ENCODE measurements at places on chromosomes 1 and 21. TPM values are rescaled to one million over a fixed set of nuclear protein-coding genes. Genes with fewer than 3 reads are reported as not detected.

CELA2B gene
- total RNA-seq, result not detected

SYPL2 gene
- total RNA-seq, result 33.0 TPM

GJA5 gene
- total RNA-seq, result 11.3 TPM

CDC42 gene
- total RNA-seq, result 151 TPM

SEMA4A gene
- 2.2 TPM for total RNA-seq

TMEM183A gene
- 24.0 TPM for total RNA-seq

DEDD gene
- total RNA-seq, result 29.2 TPM

SH2D5 gene
- not detected for total RNA-seq

SPRR2G gene
- total RNA-seq, result not detected

CELSR2 gene
- total RNA-seq, result 6.5 TPM

RAB42 gene
- total RNA-seq, result 1.6 TPM

GUCA2A gene
- total RNA-seq, result not detected

GRCh38 chr21:33640697-33641351 lies 717 bp downstream of the CRYZL1 start:
- DNase-seq, result no peak

DNA sequence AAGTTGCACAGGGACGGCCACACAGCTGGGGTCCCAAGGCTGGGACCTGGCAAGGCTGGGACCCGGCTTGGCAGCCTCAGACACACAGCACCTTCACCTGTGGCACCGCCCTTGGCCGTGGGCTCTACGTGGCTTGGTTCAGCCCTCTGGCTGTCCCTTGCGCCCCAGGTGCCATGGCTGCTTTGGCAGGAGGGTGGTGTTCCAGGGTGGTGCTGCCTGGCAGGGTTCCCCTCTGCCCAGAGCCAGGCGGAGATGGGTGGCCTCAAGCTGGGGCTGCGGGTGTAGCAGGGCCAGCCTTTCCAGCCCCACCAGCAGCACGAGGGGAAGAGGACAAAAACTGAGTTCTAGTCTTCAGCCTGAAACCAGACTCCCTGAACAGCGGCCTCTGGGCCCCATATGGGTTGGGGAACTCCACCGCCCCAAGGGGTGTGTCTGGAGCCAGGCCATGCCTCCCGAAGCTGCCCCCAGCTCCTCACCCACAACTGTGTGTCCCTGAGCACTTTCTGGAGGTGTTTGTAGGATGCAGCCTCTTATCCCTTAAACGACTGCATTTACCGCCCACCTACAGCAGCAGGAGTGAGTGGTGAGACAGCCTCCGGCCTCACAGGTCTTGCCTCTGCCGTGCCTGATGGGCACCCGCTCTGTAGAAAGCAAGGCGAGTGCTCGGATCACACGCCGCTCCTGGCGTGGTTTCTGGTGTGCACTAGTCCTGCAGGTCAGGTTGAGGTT lies 92.3 kb downstream of the PDE9A start:
- DNase-seq, result no peak

DNA sequence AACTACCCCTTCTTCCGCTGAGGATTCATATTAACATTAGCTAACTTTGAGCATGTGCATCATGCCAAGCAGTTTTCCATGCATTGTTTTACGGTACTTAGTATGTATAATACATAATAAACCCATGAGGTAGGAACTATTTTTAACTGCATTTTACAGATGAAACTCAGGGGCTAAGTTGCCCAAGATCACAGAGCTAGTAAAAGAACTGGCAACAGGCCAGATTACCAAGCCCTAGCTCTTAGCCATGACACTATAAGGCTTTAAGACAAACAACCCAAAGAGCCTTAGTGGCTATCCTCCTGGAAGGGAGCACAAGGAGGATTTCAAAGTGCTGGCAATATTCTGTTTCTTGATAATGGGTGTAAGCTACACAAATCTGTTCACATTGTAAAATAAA lies 6.1 kb downstream of the AK2 start:
- no peak for DNase-seq

GRCh38 chr1:119714583-119714982 lies 2.8 kb downstream of the PHGDH start:
- DNase-seq, result no peak

DNA sequence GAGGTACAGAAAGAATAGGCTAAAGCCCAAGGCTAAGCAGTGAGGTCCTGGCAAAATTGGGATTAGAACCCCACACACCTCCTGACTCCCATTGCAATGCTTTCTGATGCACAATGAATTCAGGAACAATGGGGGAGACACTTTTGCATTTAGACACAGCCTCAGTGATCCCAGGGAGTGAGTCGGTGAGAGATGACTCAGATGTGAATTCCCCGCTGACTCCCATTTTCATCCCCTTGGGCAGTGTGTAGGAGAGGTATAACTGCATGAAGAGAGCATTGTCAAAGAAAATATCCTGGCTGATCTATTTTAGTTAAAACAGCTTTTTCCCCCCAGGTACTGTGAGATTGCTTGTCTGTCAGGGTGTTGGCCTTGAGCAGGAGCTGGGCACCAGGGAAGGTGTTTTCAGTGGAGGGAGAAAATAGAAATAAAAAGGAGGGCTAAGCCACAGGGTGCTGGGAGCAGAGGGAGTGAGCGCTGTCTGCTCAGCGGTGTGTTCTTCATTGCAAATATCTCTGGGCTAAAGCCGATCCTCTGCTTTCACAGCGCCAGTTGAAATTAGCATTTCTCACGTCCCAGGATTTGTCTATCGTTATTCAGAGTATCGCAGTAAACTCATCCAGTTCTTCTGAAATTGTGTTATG lies 247.7 kb upstream of the PTBP2 start:
- no peak for DNase-seq

DNA sequence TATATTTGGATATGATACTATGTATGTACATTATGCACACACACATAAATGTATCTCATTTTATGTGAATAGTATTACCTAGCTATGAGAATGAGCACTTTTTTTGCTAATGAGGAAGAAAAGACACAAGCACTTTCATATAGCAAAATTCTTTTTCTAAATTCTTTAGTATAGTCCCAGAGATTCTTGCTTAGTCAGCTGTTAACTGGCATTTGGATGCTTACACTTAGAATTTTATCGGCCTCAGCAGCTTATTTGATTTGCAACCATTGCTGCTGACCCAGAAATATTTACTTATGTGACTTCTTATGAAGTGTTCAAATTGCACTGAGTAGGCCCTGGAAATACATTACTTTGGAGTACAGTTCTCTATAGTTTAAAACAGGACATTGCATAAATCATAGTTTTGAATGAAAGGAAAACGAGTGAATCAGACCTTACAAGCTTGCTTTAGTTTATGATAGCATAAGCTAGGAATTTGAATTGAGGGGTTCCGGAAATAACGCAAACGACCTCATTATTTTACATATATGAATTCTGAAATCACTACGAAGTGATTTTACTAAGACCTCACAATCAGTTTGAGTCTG lies 653.9 kb upstream of the NEGR1 start:
- no peak for DNase-seq

GRCh38 chr1:171753685-171754352 lies 12.0 kb upstream of the VAMP4 start:
- no peak for DNase-seq

GRCh38 chr1:6056572-6056948 lies 10.9 kb downstream of the KCNAB2 start:
- no peak for DNase-seq

DNA sequence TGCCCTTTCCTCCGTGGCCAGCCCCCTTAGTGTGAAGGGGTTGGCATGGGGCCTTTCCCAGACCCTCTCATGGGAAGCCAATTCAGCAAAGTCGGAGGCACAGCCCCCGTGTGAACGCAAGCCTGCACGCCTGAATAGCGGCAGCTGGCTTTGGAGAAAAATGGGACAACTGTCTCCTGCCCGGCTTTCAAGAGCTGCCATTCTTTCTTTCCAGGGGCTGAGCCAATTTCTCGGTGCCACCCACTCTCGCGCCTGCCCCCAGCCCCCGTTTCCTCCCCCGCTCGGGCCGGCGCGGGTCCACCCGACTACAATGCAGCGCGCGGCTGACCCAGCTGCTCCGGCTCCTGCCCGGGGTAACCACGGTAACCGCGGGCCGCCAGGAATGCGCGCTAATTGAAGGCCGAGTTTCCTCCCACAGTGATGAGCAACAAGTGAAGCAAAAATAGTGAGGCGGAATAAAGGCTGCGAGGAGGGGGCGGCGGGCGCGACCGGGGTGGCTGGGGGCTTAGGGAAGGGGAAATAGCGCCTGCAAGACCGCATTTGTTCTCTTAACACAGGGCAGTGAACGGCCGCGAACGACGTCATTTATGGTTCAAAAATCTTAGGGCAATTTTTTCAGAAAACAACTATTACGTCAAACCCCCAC lies 27.8 kb downstream of the ILDR2 start:
- DNase-seq, result peak; percentile 65

DNA sequence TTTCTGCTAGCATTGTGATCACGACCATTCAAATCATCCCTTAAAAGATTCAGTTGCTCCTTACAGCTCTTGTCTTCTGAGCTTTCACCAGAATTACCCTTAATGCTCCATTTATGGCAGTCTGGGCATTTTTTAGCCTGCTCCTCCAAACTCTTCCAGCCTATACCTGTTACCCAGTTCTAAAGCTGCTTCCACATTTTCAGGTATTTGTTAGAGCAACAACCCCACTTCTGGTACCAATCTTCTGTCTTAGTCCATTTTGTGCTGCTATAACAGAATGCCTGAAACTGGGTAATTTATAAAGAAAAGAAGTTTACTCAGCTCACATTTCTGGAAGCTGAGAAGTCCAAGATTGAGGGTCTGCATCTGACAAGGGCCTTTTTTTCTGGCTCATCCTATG lies 17.2 kb downstream of the MYBPH start:
- no peak for DNase-seq

- no peak for DNase-seq
Measured at GRCh38 chr1:212701910-212702309, 2.3 kb upstream of the BATF3 start.

DNA sequence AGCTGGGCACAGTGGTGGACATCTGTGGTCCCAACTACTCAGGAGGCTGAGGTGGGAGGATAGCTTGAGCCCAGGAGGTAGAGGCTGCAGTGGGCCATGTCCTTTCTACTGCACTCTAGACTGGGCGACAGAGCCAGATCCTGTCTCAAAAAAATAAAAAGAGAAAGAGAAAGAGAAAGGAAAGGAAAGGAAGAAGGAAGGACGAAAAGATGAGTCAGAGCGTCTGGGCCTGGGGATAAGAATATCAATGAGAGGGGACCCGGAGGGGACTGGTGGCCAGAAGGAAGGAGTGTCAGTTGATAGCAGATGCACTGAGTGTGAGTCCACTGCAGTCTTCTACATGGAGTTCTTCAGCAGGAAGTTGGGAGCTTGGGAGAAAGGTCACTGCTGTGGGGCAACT lies 75.6 kb downstream of the SYT6 start:
- no peak for DNase-seq

DNA sequence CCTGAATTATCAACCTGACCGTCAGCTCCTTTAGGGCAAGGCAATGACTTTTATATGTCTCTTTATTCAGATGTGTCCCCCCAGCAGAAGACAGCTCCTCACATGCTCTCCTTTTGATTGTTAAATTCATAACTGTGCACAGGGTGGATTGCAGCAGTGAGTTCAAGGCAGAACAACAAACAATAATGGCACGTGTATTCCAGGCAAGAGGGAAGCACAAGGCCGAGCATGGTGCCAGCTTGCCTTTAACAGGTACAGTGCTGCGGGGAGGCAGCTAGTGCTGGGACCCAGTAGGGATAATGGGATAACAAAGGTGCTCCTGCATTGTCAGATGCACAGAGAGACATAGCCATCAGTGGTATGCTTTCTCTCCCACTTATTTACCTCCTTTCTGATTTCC lies 248.4 kb downstream of the RHOU start:
- DNase-seq, result no peak

GRCh38 chr1:223514644-223515043 lies 121.4 kb downstream of the CCDC185 start:
- no peak for DNase-seq

GRCh38 chr1:213884942-213885341 lies 102.8 kb upstream of the PROX1 start:
- no peak for DNase-seq

GRCh38 chr1:54012863-54013262 lies 5.1 kb downstream of the LDLRAD1 start:
- DNase-seq, result no peak

DNA sequence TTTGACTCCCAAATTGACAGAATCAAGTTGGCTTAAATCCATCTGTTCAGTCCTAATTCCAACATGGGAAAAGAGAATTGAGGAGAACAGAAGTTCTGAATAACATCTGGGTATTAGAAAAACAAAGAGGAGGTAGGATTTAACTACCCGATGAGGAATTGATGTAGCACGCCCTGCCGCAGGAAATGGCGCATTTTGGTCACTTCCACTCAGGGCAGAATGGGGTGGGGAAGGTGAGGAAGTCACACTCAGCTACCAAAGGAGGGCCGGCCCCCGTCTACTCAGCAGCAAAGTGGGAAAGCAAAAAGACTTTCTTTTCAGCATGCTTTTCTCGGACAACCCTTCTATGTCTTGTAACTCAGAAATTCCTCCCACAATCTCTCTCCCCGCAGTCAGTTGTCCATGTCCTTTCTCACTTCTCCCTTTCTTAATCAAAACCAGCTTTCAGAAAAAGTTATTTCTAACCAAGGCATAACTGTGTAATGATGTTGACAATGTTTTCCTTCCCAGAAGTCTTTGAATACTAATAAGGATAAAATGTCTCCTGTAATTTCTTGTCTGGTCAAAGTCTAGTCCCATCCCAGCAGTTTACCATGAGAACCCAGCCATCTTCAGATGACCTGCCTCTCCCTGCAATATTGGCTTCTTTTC lies 60.5 kb upstream of the SIPA1L2 start:
- DNase-seq, result no peak

GRCh38 chr1:1287288-1288110 lies 7.3 kb downstream of the SCNN1D start:
- DNase-seq, result no peak

DNA sequence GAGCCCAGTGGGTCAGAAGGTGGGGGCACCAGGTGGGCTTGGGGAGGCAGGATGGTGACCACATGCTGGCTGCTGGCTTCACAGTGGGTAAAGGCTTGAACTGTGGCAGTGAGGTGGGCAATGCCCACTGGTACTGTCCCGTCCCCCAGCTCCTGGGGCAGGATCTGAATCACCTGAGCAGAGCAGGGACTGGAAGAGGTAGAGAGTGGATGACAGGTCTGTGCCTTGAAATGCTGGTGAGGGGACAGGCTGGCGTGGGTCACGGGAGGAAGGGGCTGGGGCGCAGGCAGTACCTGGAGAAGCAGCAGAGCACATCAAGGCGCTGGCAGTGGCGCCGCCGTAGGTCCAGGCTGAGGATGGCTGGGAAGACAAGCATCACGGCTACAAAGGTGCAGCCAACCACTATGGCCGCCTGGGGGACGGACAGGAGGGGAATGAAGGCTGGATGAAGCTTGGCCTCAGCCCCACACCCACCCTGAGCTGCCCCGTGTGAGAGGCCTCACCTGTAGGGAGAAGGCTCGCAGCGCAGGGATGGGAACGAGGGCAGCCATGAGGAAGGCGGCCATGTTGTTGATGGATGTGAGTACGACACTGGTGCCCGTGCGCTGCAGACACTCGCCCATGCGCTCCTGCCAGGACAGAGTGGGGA lies 14.9 kb downstream of the PTCH2 start:
- DNase-seq, result no peak
